MM.1S (cell line): ENCODE measurements at places on chromosomes 2 and 18.

- peak; percentile 81 for DNase-seq
These were observed 120.5 kb downstream of the AGAP1 start for GRCh38 chr2:235614176-235614860.

GRCh38 chr2:63488118-63488713 lies 100.1 kb downstream of the WDPCP start:
- peak; percentile 26 for DNase-seq

DNA sequence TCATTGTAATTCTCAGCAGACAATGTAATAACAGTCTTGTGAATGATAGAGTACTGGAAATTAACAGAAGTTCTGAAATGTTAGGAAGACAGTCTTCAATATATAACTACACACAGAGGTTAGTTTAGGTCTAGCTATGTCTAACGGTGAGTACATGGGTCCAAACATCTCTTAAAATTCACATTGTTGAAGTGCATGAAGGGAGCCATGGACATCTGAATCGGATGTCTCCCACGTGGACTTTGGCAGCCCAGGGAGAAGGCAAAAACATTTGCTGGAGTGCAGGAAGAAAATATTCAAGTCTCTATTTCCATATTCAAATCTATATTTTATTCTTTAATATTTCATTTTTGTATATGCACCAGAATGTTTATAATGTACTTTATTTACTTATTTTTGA lies 34.8 kb downstream of the CACNB4 start:
- DNase-seq = no peak

- no peak for DNase-seq
These were observed 105.1 kb downstream of the NUP35 start for GRCh38 chr2:183229386-183229785.

DNA sequence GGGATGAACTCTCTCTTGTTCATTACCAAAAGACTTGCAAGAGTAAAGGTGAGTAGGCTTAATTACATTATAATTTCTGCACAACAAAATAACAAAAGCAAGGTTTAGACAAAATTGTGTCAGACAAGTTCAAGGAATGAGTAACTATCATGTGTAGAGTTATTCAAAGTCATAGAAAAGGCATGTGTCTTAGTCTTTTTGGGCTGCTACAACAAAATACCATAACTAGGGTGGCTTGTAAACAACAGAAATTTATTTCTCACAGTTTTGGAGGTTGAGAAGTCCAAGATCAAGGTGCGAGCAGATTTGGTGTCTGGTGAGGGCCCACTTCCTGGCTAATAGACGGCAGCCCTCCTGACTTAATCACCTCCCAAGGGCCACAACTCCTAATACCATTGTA lies 37.6 kb downstream of the IL1R2 start:
- no peak for DNase-seq

GRCh38 chr18:2197946-2198345 lies 373.4 kb downstream of the METTL4 start:
- DNase-seq = no peak
